ENCODE measurements at places on chromosomes 16 and 17.

GRCh38 chr17:58338841-58339754 is 10.5 kb upstream of the TSPOAP1 start:
- H3K27ac ChIP-seq: no peak overlapping the region
- H3K4me3 ChIP-seq: no peak overlapping the region
- no peaks in the 10 kb centered on the region for H3K27me3 ChIP-seq
- DNase-seq: no peak
- H3K4me1 ChIP-seq: peaks cover 47% of the 10 kb centered on the region
- H3K36me3 ChIP-seq: peaks cover 2% of the 10 kb centered on the region

DNA sequence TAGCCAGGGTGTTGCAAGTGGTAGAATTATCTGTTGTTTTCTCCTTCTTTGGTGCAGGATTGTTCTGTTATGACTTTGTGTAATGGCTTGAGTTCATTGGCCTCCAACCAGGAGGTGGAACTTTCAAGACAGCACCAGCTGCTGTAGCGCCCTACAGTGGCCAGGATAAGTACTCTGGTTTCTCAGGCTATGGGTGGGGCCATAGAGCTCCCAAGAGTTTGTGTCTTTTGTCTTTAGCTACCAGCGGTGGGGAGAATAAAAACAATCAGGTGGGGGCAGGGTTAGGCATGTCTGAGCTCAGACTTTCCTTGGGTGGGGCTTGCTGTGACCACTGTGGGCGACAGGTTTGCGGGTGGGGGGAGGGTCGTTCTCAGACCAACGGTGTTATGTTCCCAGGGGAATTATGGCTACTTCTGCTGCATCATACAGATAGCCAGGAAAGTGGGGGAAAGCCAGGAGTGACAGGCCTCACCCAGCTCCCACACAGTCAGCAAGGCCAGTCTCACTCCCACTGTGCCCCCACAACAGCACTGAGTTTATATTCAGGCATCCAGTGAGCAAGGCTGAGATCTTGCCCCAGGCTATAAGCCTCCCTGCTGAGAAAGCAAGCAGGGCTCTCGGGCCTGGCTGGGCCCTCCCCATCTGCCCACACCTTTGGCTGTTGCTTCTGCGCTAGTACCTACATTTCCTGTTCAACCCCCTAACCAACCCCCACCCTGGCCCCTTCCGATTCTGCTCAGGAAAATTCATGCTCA is 15.4 kb downstream of the ABCA10 start:
- H3K27ac ChIP-seq: no peak overlapping the region
- DNase-seq: no peak
- no peak overlapping the region for H3K4me3 ChIP-seq
- H3K27me3 ChIP-seq: no peaks in the 10 kb centered on the region
- H3K36me3 ChIP-seq: no peaks in the 10 kb centered on the region

DNA sequence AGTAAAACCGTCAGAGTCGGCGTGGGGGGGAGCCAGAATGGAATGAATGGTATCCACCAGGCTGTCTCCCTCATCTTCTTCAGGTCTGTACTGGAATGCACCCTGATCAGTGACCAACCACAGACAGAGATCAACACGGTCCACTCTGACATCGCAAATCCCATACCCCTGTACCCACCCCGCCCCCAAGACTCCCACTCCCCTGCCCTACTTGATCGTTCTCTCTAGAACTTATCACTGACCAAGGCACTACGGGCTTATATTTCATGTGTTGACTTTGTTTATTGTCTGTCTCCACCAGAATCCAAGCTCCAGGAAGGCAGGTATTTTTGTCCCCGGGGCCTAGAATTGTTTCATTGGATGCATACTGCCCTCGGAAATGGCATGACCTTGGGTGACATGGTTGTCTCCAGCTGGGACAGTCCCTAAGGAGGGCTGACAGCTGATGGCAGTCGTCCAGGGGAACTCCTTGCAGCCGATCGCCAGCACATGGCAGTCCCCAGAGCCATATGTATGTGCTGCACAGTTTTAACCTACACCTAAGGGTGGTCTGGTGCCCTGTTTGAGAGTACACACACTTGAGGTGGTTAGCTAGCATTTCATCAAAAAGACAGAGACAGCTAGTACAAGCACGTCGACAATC is 526 bp upstream of the MFSD6L start:
- no peaks in the 10 kb centered on the region for H3K36me3 ChIP-seq
- H3K27ac ChIP-seq: no peak overlapping the region
- no peak overlapping the region for H3K4me3 ChIP-seq
- H3K27me3 ChIP-seq: no peaks in the 10 kb centered on the region

- H3K4me3 ChIP-seq: no peak overlapping the region
- H3K36me3 ChIP-seq: no peaks in the 10 kb centered on the region
- H3K27ac ChIP-seq: no peak overlapping the region
- H3K4me1 ChIP-seq: no peaks in the 10 kb centered on the region
- no peaks in the 10 kb centered on the region for H3K27me3 ChIP-seq
Measured at GRCh38 chr16:66705790-66706505, 9.4 kb upstream of the CMTM4 start.

- H3K27ac ChIP-seq: no peak overlapping the region
- H3K4me3 ChIP-seq: no peak overlapping the region
- no peak for DNase-seq
- H3K27me3 ChIP-seq: no peaks in the 10 kb centered on the region
Measured at GRCh38 chr16:57377080-57377841, 5.0 kb downstream of the CX3CL1 start.

GRCh38 chr16:74667255-74667700 is 601 bp upstream of the RFWD3 start:
- no peak for DNase-seq
- H3K4me3 ChIP-seq: peak overlapping the region; percentile 41
- H3K36me3 ChIP-seq: peaks cover 19% of the 10 kb centered on the region
- peaks cover 14% of the 10 kb centered on the region for H3K4me1 ChIP-seq

DNA sequence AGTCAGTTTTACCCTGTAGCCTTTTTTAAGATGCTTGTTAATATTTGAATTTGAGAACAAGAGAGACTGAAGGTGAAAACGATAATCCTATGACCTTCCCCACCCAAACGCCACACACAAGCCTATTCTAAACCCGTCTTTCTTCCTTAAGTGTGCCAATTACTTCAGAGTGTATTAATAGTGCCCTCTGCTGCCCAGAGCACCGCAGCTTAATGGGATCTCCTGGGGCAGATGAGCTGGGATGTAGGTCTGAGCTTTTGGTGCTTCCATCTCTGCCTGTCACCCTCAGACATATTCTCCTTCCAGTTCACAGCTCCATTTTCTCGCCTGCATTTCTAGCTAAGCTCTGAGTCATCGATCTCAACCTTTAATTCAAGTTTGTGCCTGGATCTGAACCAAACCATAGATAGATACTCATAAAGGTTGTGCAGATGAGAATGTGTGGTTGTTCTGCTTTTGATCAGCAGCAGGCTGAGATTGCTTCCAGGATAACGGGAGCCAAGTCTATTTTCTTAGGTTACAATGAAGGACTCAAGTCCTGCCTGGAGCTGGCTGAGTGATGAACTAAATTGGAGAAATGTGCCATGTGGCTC is 46.4 kb upstream of the CDH13 start:
- no peak overlapping the region for H3K4me3 ChIP-seq
- H3K27ac ChIP-seq: no peak overlapping the region
- DNase-seq: peak; percentile 4
- H3K36me3 ChIP-seq: no peaks in the 10 kb centered on the region
- peaks cover 22% of the 10 kb centered on the region for H3K27me3 ChIP-seq

- no peak overlapping the region for H3K4me3 ChIP-seq
- no peaks in the 10 kb centered on the region for H3K27me3 ChIP-seq
- peaks cover 40% of the 10 kb centered on the region for H3K36me3 ChIP-seq
Measured at GRCh38 chr17:50352693-50353599, 7.0 kb downstream of the XYLT2 start.

DNA sequence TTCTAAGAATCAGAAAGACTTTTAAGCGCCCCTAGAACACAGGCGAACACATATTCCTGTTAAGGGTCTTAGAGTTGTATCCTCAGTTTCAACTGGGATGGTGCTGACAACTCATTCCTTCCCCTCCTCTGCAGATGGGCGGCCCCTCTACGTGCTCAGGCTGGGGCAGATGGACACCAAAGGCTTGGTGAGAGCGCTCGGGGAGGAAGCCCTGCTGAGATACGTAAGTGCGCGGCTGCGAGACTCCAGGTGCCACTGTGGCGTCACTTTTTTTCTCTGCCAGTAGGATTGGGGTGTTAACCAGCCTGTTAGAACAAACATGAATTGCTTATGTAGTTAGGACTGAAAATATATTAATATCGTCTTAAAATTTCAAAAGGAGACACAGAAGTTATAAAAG is 62.7 kb downstream of the SEC14L1 start:
- H3K36me3 ChIP-seq: peaks cover 38% of the 10 kb centered on the region
- no peak overlapping the region for H3K4me3 ChIP-seq
- no peak overlapping the region for H3K27ac ChIP-seq

DNA sequence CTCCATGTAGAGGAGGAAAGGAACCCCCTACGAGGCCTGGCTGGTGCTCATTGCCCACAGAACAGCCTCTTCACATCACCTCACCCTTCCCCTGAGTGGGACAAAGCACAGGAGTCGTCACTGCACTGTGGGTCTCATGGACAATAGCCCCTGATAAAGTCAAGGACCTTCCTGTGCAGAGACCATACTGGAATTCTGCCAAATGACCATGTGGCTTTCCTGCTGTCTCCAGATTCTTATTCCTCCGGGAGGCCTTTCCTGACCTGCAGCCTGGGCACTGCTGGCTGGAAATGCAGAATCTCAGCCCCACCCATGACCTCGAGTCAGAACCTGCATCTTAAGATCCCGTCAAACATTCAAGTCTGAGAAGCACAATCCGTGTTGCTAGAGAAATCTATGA is 60.5 kb upstream of the ERN1 start:
- no peaks in the 10 kb centered on the region for H3K4me1 ChIP-seq
- no peak overlapping the region for H3K27ac ChIP-seq
- H3K4me3 ChIP-seq: no peak overlapping the region
- no peaks in the 10 kb centered on the region for H3K27me3 ChIP-seq

GRCh38 chr16:86932130-86932982 is 354.0 kb downstream of the FOXL1 start:
- H3K4me1 ChIP-seq: no peaks in the 10 kb centered on the region
- DNase-seq: no peak
- H3K27ac ChIP-seq: no peak overlapping the region
- no peak overlapping the region for H3K4me3 ChIP-seq

DNA sequence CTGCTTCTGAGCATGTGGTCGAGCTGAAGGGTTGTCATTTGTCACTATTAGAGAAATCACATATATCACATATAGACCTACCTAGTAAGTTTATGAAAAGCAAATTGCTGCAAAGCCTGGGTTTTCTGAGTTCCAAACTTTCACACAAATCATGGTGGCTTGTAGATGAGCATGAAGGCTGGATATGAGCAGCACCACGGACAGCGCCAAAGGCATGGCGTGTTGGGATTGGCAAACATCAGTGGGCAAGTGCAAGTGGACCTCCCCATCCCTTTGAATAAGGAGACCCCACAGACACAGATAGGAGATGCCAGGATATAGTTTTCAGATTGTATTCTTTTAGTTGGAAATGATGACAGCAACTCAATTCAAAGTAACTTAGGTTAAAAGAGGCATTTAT is 77.6 kb upstream of the CACNG3 start:
- peaks cover 17% of the 10 kb centered on the region for H3K27me3 ChIP-seq
- no peak overlapping the region for H3K4me3 ChIP-seq
- H3K4me1 ChIP-seq: no peaks in the 10 kb centered on the region
- H3K27ac ChIP-seq: no peak overlapping the region

DNA sequence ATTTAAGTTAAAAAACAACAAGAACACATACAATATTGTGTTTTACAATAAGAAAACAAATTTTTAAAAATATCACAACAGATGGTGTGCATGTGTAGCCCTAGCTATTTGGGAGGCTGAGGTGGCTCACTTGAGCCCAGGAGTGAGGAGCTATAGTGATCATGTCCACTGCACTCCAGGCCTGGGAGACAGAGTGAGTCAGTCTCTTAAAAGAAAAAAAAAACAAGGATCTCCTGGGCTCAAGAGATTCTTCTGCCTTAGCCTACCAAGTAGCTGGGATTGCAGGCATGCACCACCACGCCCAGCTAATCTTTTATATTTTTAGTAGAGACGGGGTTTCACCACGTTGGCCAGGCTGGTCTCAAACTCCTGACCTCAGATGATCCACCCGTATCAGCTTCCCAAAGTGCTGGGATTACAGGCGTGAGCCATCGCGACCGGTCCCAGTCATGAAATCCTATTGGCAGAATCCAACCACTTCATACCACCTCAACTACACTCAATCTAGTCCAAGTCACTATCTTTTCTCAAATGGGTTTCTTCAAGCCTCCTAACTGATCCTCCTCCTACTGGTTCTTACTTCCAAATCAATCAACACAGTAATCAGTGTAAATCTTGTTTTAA is 55.0 kb downstream of the STH start:
- no peak overlapping the region for H3K27ac ChIP-seq
- H3K4me3 ChIP-seq: no peak overlapping the region
- peaks cover 15% of the 10 kb centered on the region for H3K36me3 ChIP-seq

DNA sequence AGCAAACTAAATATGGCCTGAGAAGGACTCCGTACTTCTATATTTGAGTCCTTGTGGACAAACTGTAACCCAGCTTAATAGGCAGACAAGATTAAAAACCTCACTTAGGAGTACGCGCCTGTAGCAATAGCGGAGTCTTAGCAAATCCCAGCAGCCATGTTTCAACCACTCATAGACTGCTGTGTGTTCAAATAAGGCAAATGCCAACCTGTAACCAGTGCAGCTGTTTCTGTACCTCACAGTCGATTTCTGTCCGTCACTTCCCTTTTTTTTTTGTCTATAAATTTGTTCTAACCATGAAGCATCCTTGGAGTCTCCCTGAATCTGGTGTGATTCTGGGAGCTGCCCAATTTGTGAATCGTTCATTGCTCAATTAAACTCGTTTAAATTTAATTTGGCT is 30.2 kb downstream of the TANC2 start:
- H3K4me3 ChIP-seq: no peak overlapping the region
- H3K36me3 ChIP-seq: no peaks in the 10 kb centered on the region
- H3K27ac ChIP-seq: no peak overlapping the region
- no peak for DNase-seq
- H3K27me3 ChIP-seq: no peaks in the 10 kb centered on the region

DNA sequence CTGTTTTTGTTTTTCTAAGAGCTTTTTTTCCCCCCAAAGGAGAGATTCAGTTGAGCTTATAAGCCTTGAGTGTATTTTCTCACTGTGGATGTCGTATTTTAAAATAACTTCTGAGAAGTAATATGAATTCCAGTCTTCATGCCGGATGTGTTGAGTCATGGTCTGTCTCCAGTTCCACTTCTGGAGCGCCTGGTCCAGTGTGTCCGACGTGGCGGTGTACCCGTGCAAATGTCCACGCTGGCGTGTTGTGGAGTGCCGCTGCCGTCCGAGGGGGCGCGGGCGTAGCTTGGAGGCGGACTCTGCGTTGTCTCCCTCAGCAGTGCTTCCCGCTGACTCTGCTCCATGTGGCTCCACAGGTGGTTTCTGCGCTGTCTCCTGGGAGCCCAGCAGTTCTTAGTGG is 60.9 kb upstream of the ZNF750 start:
- H3K27ac ChIP-seq: no peak overlapping the region
- no peak for DNase-seq
- H3K4me1 ChIP-seq: no peaks in the 10 kb centered on the region
- H3K36me3 ChIP-seq: no peaks in the 10 kb centered on the region
- H3K27me3 ChIP-seq: no peaks in the 10 kb centered on the region

GRCh38 chr16:11049396-11050059 is 105.2 kb downstream of the CLEC16A start:
- no peaks in the 10 kb centered on the region for H3K36me3 ChIP-seq
- H3K27me3 ChIP-seq: no peaks in the 10 kb centered on the region
- no peak overlapping the region for H3K4me3 ChIP-seq
- H3K27ac ChIP-seq: no peak overlapping the region
- peaks cover 12% of the 10 kb centered on the region for H3K4me1 ChIP-seq
- DNase-seq: no peak

All from HCT116 (cell line).